ENCODE measurements at places on chromosomes 5 and 9.

DNA sequence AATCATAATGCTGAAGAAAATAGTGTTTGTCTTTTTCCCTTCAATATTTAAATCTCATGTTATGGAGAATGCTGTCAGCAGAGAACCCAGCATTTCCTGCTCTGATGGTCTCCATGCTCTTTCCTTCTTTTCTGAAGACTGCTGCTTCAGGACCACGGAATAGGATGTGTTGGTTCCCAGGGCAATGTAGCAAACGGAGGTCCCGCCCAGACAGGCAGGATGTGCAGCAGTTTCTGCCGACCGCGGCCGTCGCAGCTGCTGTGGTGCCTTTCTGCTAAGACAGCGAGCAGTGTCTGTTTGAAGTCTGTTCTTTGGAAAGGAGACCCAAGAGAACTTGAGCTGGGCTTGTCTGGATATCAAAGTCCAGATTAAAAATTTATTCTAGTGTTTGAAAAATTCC lies 654.3 kb downstream of the CCDC171 start:
- DNase-seq = no peak

- DNase-seq = no peak
Observed at GRCh38 chr9:86721226-86721781, 226.0 kb downstream of the GAS1 start.

GRCh38 chr9:7173139-7173538 lies 415.4 kb downstream of the KDM4C start:
- DNase-seq = no peak

GRCh38 chr9:124359855-124360678 lies 55.2 kb downstream of the PSMB7 start:
- no peak for DNase-seq

GRCh38 chr9:2414465-2414864 lies 207.1 kb upstream of the VLDLR start:
- DNase-seq = no peak

GRCh38 chr5:62385816-62386400 lies 17.8 kb downstream of the DIMT1 start:
- no peak for DNase-seq

Data from stimulated activated CD4-positive, alpha-beta T cell treated with anti-CD3 and anti-CD28 coated beads, Interleukin-2, amount 100 ng/mL, for 48 hours (primary cell).